ENCODE measurements at places on chromosomes 6 and 20.

DNA sequence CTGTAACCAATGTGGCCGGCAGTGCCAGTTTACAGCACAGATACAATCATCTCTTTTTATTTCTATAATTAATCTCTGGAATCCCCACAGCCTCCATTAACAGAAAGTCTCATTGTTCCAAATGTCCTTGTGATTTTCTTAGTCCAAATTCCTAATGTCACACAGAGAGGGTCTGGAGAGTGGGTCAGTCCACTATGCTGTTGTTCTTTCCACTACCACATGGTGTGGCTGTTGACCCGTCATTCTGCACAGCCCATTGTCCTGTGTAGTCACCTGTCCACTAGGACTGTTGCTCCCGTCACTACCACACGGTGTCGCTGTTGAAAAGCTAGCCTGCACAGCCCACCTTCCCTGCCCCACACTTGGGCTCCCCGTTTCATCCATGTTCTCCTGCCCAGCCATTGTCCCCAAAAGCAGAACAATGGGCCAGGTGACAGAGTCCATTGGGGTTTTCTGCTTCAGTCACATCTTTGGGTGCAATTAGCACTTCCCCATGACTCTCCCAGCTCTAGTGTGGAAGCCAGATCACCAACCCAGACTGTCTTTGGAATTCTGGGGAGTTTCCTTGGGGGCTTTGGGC lies 8.6 kb upstream of the LBP start:
- DNase-seq, result no peak

GRCh38 chr6:44297063-44298038 lies 15.8 kb downstream of the AARS2 start:
- DNase-seq, result no peak

DNA sequence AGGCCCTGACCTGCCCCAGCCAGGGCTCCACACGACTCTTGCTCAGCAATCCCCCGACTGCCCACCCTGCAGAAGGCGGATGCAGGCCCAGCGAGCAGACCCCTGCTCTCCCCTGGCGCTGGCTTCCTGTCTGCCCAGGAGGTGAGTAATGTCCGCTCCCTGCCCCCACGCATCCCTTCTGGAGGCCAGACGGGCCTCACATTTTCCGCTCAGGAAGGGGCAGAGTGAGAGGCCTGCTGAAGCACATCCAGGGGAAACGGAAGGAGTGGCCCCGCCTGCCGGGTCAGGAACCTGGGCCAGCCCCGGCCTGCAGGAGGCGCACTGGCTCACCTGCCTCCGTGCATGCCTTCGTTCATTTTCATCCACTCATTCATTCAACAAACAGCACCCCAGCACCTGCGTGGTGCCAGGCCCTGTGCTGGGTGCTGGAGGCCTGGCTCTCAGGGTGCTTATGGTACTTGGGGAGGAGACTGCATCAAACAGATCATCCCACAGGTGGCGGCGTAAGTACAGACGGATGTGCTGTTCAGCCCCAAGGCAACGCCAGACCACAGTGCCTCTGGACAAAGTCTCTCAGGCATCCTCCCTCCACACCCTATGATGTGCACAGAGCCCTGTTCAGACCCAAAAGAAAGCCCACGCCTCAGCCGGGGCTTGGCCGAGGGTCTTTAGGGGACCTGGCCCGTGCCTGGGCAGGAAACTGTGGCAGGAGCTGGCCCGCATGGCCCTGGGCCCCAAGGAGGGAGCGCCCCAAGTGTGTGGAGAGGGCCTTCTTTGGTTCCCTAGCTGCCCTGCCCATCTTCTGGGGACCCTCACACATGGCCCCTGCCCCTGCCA lies 112.1 kb downstream of the ASXL1 start:
- peak; percentile 71 for DNase-seq

DNA sequence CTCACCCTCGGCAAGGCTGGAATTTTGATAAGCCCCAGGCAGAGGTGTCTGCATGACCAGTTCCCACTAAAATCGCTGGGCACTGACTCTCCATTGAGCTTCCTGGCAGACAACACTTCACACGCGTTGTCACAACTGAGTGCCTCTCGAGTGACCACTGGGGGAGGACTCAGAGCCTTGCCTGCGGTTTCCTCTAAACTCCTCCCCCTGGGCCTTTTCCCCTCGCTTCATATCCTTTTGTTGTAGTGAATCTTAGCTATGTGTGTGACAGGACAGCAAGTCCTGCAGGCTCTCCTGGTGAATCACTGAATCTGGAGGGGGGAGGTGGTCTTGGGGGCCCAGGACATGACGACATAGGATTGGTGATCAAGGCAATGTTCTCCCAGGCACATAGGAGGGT lies 670.8 kb downstream of the PRKN start:
- no peak for DNase-seq

DNA sequence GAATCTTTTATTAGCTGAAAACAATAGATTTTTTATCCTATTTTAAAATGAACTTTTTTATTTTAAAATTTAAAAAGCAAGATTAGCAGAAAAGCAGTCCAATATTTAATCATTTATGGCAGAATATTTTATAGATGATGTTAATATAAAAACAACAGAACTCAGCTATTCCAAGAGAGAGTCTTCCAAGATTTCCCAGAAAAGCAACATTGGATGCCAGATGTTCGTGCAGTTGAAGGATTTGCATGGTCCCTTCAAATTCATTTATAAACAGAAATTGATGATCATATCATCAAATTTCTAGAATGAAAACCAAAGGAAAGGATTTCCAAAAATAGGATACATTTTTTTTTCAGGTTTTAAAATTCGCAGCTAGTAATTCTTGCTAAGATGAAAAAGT lies 25.4 kb upstream of the CNKSR3 start:
- DNase-seq, result no peak

GRCh38 chr20:16984481-16984880 lies 236.3 kb downstream of the OTOR start:
- DNase-seq, result no peak

DNA sequence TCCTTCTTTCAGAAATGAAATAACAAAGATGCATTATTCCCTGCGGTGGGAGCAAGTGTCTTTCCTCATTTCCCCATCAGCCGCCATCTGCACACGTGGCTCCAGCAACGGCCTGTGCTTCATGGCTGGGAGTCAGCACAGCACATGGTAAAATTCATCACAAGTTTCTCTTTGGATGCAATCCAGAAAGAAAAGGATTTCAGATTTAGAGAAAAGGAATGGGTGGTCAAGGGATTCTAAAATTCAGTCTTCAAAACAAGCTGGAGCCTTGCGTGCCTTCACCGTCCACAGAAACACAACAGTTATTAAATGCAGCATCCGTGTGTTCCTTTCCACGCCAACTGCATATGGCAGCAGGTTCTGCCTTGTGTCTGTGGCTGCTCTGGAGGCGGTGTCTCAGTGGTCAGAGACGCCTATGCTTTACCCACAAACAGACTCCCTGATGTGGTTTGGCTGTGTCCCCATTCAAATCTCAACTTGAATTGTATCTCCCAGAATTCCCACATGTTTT lies 107.6 kb downstream of the THBS2 start:
- DNase-seq, result no peak

GRCh38 chr6:147528511-147529145 lies 20.1 kb downstream of the SAMD5 start:
- no peak for DNase-seq

DNA sequence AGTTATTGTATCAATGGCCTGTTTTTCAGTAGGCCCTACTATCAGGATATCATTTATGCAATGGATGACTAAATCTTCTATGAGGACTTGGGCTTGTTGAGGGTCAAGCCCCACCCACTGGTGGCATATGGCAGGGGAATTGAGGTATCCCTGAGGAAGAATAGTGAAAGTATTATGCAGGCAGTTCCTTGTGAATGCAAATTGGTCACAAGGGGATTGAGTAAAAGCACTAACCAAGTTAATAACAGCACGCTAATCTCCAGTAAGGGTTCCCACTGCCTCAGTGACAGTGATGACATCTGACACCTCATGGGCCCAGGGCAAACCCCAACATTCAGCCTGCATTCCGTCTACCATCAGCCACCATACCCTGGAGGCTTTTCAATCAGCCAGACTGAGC lies 14.9 kb downstream of the BPIFA1 start:
- DNase-seq, result no peak

DNA sequence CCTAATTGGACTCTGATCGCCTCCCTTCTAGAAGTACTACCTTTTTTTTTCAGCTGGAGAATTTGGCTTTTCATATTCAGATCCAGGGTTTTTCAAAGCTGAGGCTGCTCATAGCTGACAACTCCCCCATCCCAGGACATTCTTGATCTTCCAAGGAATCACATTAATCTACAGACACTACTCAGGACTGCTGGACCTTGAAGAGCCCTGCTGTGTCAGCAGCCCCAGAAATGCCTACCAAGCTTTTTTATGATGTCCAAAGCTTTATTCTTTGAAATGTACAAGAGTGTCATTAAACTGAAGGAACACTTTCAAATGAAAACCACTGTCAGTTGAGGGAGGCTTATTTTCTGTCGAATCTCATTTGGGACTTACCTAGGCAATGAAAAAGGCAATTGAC lies 704.1 kb downstream of the PTPRT start:
- no peak for DNase-seq

DNA sequence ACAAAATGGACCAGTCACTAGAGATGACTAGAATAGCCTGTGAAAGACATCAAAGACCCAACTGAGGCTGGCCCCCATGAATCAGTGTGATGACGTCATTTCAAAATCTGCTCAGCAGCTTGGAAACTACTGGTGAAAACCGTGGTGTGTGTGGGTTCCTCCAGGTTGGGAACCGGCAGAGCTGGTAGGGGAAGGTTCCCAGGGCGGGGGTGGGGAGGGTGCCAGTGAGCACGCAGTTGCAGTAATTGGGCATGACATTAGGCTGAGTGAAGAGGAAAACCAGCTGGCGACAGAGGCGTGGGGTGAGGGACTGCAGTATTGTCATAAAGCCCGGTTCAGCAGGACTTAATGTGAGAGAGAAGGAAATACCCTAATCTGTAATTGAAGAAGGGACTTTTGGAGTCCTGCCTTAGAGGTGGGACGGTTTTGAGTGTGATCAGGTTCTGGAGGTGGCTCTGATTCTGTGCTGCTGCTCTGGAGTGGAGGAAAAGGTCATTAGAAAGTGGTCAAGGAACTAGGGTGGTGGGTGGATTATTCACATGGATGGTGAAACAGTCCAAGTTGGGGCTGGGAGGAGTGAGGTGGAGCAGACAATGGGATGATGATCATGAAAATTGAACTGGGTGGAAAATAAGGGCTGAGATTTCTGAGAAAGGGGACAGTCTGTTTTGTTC lies 52.0 kb upstream of the MTHFD1L start:
- no peak for DNase-seq

- no peak for DNase-seq
Observed at GRCh38 chr6:126147291-126147815, 161.0 kb downstream of the TRMT11 start.

- no peak for DNase-seq
Observed at GRCh38 chr20:21613512-21613911, 92.0 kb upstream of the PAX1 start.

- no peak for DNase-seq
Observed at GRCh38 chr6:41536795-41537758, 9.1 kb upstream of the FOXP4 start.

GRCh38 chr20:37317316-37317715 lies 27.9 kb downstream of the MANBAL start:
- no peak for DNase-seq

GRCh38 chr6:776951-777350 lies 84.0 kb upstream of the EXOC2 start:
- DNase-seq, result no peak

GRCh38 chr6:133062077-133062476 lies 179.1 kb upstream of the EYA4 start:
- DNase-seq, result no peak

GRCh38 chr6:79671600-79672266 lies 40.6 kb downstream of the SH3BGRL2 start:
- DNase-seq, result no peak

GRCh38 chr20:37362821-37363220 lies 16.9 kb downstream of the SRC start:
- no peak for DNase-seq

DNA sequence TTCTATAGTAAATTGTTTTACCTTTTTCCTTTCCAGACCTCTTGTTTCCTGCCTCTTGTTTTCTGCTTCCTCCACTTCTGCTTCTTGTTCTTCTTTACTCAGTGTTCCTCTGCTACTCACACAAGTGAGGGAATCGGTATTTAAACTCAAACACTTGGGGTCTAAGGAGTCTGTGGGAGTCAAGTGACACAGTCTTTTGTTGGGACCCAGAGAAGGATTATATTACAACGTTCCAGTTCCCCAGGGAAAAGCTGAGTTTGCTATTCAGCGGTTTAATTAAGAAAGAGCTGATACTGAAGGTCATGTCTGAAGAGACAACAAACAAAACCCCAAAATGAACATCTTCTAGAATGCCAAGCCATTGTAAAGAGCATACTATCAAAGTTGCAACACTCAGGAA lies 107.8 kb upstream of the CITED2 start:
- no peak for DNase-seq

DNA sequence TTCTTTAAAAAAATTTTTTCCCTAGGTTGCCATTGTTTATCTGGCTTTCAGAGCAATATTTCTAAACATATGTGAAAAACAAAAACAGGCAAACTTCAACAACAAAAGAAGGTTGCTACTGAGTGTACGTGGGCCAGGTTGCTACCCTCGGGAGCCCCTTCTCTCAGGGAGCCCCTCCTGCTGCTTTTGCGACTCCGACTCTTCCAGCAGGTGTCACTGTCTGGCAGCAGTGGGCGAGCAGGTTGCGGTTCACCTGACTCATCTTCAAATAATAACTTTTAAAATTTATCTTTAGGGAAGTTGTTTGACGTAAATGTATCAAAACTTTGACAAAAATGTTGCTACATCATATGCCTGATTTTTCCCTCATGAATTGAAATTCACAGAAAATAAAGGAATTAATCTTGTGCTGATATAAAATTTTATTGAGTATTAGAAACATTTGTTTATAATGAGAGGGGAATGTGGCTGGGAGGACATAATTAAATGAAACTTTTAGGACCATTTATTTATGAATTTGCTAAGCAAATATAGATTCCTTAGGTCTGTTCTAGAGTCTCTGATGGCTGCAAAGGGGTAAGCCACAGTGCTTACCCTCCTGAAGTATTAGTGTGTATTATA lies 138.8 kb downstream of the HIVEP1 start:
- no peak for DNase-seq

DNA sequence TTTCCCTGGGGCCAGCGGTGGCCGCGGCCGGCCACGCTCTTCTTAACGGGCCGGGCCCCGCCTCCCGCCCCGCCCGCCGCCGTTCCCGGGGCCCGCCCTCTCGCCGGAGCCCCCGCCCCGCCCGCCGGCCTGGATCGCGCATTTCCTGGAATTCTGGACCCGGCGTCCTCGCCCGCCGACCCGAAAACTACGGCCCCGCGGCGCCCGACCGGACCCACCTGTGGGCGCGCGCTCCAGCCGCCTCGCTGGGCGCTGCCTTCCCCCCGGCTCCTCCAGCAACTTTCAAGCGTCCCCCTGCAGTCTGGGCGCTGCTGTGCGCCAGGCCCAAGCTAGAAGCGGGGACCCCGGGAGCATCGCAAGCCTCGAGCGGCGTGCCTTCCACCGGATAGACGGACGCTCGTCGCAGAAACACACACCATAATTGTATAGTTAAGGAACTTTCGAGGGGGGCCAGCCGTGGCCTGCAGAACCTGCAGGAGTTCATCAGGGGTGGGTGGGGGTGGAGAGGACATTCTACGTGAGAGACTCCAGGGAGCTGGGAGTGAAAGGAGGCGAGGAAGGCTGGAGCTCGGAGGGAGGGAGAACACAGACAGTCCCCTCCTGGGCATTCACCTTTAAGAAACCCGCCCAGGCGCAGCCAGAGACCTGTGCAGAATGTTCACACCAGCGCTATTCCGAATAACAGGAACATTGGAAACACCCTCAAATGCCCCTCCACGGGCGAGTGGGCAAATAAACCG lies at the start of gene ADA:
TSS of gene ADA (minus strand) at position 16 of the 740 bp plus-strand sequence. CDS start 92 bp downstream, outside the sequence.
- DNase-seq, result peak; percentile 56

GRCh38 chr20:11018668-11019170 lies 344.9 kb upstream of the JAG1 start:
- DNase-seq, result no peak

GRCh38 chr6:166768761-166769160 lies 141.7 kb upstream of the RPS6KA2 start:
- DNase-seq, result no peak

All from uterus (tissue), 4 donors.